ENCODE measurements at places on chromosomes 5 and 9. TPM values are rescaled to one million over a fixed set of nuclear protein-coding genes. Genes with fewer than 3 reads are reported as not detected.

RLN2 gene
- total RNA-seq: not detected

UQCRQ gene
- 330 TPM for total RNA-seq

CKMT2 gene
- not detected for total RNA-seq

PFN3 gene
- not detected for total RNA-seq

ACSL6 gene
- total RNA-seq: 0.67 TPM

GRCh38 chr5:110094548-110094947 lies 404.8 kb downstream of the MAN2A1 start:
- no peak for DNase-seq

DNA sequence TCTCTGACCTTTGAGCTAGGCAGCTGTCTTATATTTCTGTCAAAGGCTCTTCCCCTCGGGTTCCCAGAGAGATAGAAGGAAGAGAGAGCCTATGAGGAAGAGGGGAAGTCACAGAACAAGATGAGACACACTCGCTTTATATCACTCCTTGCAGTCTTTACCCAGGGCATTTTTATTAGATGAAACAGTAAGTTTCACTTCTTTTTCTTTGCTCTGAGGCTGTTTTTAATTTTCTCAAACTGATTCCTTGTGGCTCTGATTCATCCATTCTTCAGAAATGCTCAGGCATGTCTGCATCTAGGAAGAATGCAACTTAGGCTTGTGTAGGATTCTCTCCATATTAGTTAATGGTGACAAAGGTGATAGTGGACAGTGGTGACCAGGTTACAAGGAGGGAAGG lies 132.9 kb upstream of the CHD1 start:
- DNase-seq: no peak

- no peak for DNase-seq
Measured at GRCh38 chr9:113474360-113475028, 11.0 kb downstream of the RGS3 start.

DNA sequence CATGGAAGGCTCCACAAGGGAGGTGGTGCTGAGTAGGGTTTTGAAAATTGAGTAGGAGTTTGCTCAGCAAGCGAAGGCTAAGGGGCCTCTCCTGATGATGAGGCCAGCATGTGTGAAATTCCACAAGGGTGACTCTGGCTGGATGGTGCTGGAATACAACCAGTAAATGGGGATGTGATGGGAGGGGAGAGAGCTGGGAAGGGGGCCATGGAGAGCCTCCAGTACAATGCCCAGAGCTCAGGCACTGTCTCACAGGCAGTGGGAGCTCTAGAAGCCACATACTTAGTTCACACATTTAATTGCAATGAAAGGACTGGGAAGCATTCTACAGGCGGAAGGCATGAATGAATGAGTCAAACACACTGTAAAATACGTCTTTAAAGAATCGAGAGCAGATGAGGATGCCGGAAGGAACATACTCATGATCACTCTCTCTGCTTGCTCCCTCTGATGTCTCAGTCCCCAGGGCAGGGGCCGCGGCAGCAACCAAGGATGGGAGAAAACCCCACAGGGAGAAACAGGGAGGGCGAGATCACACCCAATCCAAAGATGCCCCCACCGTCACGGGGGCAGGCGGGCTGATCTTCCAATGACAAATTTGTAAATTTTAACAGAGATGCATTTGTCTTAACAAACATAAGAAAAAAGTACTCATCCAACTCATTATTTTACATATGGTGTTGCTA lies 261.0 kb downstream of the NSG2 start:
- no peak for DNase-seq

GRCh38 chr5:114305402-114306207 lies 56.3 kb upstream of the KCNN2 start:
- no peak for DNase-seq

DNA sequence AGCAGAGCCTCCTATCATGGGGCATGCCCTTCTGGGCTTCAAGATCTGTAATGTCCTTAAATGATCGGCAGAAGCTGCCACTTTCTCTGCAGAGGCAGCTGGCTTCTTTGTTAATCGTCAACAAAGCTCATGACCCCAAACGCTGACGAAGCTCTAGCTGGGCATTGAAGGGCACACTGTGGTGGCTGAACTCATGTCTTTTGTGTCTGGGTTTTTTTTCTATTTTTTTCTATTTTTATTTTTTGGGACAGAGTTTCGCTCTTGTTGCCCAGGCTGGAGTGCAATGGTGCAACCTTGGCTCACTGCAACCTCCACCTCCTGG lies 65.2 kb upstream of the ASS1 start:
- no peak for DNase-seq

- DNase-seq: no peak
Measured at GRCh38 chr9:93467462-93467861, 14.1 kb upstream of the FAM120AOS start.

DNA sequence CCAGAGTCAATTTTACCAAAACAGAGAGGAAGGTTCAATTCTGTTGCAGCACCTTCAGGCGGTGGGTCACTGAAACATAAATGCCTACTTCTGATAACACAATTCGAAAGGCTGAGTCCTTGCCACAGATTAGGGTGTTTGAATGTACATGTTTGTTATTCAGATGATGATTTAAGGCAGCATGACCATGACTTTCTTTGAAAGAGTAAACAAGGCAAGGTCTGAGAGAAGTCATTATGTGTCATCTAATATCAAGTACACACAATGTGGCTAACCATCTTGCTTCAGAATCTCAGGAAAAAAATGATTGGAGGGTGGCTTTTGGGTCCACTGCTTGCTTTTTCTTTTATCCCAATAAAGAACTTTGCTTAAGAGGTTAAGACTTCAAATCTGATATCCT lies 457.5 kb downstream of the TAF11L14 start:
- DNase-seq: no peak

DNA sequence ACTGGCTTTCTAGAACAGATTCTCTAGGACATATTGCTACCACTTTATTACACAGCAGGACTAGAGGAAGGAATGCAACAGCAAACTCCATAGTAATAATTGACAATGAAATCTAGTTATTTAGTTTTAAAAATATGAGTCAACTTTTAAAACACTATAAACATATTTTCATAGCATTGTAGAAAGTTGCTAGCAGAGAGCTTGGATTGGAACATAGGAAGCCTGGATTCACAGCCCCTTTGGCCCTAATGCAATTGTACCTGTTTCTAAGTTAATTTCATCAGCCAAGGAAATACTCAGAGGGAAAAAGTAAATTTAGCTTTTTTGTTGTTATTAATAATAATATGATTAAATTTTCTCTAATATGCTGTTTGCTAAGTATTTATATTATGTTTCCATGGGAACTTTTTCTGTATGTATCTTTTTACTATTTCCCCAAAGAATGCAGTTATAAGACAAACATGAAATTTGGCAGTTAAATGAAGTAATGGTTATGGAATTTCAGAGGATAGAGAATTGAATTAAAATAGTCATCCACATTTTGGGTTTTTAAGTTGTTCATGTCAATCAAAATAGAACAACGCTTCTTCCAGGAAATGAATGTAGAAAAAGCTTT lies 45.6 kb downstream of the VCAN start:
- no peak for DNase-seq

GRCh38 chr5:160545832-160546231 lies 124.2 kb downstream of the PTTG1 start:
- no peak for DNase-seq

- DNase-seq: no peak
Measured at GRCh38 chr9:84701801-84702200, 32.3 kb downstream of the NTRK2 start.

DNA sequence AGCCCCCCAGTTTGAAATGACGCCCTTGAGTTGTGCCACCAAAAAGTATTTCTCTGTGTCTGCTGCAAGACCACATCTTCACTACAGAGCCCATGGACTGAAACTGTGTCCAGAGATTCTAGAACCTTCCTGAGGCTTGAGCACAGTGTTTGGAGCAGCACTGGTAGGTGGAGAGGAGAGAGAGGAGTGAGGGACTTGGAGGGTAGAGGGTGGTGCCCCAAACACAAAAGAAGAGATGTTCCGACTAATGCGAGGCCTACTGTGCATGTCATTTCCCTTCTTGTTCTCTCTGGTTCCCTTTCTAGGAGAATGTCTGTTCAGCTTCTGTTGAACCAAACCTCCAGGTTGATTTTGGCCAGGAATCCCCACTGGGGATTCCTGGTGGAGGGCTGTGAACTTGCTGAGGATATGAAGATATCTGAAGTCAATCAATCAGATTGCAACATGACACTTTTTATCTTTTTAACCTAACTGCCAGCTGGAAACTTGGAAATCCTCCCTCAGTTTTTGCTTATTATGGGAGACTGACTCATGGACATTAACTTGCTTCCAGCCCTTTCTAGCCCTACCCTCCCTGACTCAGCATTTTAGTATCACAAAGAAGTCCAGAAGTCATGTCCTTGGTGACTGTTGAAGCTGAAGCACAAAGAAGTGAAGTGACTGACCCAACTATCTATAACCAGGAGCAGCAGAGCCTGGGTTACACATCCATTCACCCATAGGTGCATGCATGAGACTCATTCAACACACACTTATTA lies 154.5 kb downstream of the NR3C1 start:
- DNase-seq: no peak

Measured in natural killer cell treated with Interleukin-12 subunit alpha and Interleukin-12 subunit beta and Interleukin-15 and Interleukin-18, amount 100 ng/mL, for 72 hours (primary cell).